ENCODE measurements at places on chromosomes 6 and 20.

GRCh38 chr6:47532981-47533585 is 55.5 kb downstream of the CD2AP start:
- DNase-seq: no peak

DNA sequence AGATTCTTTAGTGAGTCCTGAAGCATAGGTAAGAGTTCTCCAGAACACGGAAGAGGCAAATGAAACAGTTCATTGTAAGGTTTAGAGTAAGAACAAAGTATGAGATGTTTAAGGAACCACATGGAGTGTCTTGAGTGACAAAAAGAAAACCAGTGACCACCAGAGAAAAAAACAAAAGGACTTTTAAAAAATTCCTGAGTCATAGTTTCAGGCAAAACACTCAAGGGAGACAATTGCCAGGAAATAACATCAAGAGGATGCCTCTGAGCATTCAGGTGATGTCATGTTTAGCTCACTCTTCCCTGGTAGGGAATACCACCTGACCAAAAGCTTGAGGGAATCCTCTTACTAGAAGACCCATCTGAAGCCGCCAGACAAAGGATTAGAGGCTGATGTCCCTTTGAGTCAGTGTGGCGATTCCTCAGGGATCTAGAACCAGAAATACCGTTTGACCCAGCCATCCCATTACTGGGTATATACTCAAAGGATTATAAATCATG is 110.3 kb downstream of the COL19A1 start:
- no peak for DNase-seq

DNA sequence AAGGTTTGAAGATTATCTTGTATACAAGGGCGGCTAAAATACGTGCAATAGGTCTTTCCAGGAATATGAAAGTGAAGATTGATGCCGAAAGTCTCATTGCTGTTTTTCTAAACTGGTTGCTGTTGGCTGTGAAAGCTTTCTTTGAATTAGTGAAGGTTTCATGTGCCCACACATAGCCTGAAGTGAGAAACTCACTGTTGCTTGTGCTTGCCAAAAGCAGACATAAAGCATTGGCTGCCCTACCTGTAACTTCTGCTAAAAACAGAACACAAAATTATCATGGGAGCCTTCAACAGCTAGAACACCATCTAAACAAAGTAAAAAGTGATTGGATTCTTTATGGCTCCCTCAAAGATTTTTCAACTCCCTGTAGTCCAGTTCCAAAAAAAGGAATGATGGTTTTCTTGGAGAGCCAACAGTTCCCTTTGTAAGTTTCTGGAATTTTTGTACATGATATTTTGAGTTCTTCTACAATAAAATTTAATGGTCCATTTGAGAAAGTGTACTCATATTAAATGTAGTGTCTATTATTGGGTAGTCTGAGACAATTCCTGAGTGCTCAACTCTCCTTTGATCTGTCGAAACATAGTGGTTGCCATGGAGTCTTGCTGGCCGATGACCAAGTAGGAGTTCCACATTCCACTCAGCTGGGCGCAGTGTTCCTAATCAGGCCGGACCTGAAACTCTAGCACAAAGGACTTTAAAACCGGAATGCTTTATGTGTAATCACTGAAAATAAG is 68.5 kb downstream of the PLEKHG1 start:
- DNase-seq: peak; percentile 86

GRCh38 chr6:49826743-49827406 is 39.5 kb downstream of the CRISP1 start:
- no peak for DNase-seq

GRCh38 chr20:37243937-37244571 is 17.6 kb downstream of the GHRH start:
- no peak for DNase-seq

DNA sequence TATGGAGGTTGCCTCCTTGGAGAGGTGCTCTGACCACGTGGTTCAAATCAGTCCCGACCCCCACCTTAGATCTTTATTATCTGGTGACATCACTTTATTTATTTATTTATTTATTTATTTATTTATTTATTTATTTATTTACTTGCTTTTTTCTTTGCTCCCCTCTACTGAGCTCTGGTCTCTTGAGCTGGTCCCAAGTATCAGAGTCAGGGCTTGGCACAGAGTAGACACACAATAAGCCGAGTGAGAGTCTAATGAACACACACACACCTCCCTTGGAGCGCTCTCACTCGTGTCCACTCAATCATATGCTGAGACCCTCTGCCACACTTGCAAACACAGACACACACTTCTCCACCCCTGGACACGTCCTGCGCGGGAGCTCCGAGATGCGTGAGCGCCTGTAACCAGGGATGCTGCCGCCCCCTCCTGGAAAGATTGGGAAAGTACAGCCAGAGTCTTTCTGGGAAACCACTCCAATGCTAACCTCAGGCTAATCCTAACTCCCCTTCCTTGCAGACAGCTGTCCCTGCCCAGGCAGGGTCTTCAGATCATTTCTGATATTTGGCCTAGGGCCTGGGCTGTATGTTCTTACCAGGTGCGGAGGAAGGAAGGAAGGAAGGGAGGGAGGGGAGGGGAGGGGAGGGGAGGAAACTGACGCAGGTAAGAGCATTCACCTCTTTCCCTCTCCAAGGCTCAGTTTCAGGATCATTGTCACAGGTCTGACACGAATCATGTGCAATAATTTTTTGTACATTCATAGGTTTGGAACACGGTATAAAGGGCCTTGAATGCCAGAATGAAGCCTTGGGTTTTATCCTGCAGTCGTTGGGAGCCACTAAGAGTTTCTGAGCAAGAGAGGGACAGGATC is 70.9 kb downstream of the STK35 start:
- DNase-seq: peak; percentile 22

GRCh38 chr20:57526087-57526884 is 1.3 kb upstream of the CTCFL start:
- no peak for DNase-seq

- peak; percentile 77 for DNase-seq
Observed at GRCh38 chr6:17714879-17715851, 8.4 kb upstream of the NUP153 start.

DNA sequence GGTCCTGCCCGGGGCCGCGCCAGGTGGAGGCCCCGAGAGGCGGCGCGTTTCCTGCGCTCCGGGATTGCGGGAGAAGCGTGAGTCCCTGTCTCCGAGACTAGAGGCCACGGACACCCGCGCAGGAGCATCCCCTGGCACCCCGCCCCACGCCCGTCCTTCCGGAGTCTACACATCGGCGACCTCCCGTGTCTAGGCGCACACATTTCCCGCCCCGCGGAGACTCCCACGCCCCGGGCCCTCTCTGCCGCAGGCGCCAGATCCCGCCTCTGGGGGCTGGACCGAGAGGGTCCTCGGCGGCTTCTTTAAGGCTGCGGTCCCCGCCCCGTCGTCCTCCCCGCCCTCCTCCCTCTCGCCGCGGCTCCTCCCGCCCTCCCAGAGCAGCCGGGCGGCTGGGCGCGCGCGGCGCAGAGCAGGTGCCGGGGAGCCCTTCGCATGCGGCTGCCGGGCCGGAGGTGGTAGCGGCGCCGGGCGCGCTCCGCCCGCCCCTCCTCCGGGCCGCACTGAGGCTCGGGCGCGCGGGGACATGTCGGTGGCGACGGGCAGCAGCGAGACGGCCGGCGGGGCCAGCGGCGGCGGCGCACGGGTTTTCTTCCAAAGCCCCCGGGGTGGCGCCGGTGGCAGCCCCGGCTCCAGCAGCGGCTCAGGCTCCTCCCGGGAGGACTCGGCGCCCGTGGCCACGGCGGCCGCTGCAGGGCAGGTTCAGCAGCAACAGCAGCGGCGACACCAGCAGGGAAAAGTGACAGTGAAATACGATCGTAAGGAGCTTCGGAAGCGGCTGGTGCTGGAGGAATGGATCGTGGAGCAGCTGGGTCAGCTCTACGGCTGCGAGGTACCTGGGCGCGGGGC is at the start of gene PPP1R14C:
Gene PPP1R14C, plus strand, starts transcription at position 375 of the 846 bp plus-strand sequence. Its CDS starts 149 bp downstream, at position 524.
- DNase-seq: no peak

GRCh38 chr6:100461278-100461916 is 3.3 kb downstream of the SIM1 start:
- DNase-seq: no peak

- DNase-seq: no peak
Observed at GRCh38 chr6:42046464-42047212, 3.7 kb upstream of the TAF8 start.

DNA sequence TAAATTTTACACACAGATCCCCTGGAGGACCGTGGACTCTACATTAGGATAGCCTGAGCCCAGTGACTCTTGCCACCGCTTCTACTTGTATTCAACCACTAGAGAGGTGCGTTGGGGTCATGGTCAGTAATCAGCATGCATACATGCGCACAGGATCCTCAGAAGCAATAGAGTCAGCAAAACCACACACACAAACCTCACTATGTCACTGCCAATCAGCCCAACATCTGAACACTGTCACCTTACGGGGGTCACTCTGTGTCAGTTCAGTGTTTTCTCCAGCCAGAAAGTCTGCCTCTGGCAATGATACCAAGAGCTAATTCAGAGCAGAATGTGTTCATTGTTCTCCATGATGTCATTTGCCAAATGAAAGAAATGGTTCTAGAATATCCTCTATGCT is 225.3 kb downstream of the KHDC1L start:
- DNase-seq: no peak

GRCh38 chr20:44723798-44724362 is 8.7 kb downstream of the CCN5 start:
- no peak for DNase-seq
